ENCODE measurements at places on chromosomes 1 and 21. TPM values are rescaled to one million over a fixed set of nuclear protein-coding genes. Genes with fewer than 3 reads are reported as not detected.

The NEGR1 gene
- not detected for total RNA-seq

The TCEANC2 gene
- total RNA-seq = 12.0 TPM

The SFN gene
- 0.78 TPM for total RNA-seq

The AIRE gene
- total RNA-seq = not detected

The TBX19 gene
- total RNA-seq = 2.0 TPM

The DNASE2B gene
- not detected for total RNA-seq

The MAP1LC3C gene
- not detected for total RNA-seq

The CCDC27 gene
- not detected for total RNA-seq

The VHLL gene
- total RNA-seq = 0.56 TPM

DNA sequence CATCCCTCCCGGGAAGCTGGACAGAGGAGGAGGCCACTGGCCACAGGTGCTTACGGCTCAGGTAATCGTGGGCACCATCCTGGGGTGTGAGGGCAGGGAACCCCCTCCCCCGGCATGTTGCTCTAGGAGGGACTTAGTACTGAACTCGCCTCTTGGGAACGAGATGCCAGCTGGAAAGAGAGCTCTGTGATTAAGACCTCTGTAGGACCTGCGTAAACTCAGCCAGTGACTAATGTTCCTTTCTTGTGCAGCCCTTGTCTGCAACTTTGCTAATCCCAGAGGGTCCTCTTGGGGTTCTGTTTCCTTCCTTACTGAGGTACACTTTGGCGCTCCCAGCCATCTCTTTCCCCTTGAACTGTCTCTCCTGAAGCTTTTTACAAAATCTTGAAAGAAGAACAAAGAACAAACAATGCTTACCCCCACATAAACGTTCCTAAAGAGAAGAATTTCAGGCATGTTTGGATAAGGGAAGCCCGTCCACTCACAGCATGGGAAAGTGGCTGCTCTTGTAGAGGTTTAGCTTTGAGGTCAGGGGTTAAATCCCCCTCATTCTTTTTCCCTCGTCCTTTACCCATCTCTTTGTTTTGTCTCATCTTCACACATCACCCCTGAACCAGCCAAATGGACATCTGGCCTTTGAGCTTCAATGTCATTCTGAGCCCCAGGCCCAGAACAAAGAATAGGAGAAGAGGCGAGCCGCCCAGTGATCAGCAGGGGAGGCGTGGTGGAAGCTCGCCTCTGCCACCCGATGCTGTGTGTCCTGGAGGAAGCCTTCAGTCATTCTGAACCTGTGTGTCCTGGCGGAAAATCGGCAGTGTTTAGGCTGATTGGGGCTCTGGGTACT is 37.4 kb downstream of the CITED4 start:
- no peak for DNase-seq

DNA sequence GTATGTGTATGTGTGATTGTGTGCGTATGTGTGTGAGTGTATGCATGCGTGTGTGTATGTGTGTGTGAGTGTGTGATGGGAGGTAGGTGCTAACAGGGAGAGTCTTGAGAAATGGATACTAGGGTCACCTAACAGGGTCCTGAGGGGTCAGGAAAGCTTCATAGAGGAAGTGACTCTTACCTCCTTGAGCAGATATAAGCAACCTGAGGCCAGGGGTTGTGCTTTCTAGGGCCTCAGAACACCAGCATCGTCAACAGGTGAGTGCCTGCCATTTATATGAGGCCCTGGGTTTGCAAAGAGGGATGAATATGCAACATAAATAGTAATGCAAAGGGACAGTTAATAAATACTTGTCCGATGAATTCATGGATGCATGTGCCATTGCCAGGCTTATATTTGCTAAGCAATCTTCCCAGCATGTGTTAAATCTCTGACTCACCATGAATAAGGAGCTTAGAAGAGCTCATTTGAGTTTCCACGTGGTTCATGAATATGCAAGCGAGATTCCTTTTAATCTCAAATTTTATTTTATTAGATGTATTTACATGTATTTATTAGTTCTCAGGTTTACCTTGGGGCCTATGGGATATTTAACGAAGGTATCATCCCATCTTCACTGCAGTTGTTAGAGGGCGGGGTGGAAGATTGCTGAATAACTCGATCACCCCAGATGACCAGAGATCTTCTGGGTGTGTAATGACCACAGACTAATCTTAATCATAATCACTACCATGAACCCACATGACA is 438.3 kb downstream of the CAMTA1 start:
- no peak for DNase-seq

DNA sequence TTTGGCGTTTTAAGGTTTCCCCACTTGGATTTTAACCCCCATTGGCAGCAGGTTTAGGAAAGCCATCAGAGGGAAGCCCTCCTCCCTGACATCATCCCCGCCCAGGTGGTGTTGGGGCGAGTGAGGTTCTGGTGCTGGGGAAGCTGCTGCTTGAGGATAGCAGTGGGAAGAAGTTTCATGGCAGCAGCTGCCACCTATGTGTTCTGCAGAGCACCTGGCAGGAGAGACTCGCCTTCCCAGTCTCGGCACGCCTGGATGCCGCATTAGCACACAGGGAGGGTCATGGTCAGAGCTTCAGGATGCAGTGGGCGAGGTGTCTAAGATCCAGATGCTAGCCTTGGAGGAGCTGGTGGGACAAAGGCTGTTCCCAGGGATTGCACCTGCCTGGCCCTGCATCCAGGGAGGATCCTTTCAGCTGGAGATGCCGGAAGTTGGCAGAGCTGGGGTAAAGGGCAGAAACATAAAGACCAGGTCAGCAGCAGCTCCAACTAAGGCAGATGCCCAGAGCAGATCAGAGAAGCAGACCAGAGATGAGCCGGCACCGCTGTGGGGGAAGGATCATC is 33.9 kb downstream of the ABCG1 start:
- no peak for DNase-seq

DNA sequence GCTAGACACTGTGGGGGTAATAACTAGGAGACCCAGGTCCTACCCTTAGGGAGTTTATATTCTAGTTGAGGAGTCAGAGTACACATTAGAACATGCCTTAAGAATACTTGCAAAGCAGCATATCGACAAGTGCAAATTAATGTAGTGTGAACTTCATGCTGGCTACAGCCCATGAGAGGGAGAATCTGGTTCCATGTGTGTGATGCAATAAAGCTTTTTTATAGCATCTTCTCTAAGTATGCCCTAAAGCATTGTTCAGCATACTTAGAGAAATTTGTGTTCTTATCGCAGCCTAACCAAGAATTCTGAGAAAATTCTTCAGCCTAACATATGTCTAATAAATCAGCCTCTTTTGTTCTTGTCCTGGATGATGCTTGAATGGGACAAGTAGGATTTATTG is 95.5 kb downstream of the SDCCAG8 start:
- no peak for DNase-seq

DNA sequence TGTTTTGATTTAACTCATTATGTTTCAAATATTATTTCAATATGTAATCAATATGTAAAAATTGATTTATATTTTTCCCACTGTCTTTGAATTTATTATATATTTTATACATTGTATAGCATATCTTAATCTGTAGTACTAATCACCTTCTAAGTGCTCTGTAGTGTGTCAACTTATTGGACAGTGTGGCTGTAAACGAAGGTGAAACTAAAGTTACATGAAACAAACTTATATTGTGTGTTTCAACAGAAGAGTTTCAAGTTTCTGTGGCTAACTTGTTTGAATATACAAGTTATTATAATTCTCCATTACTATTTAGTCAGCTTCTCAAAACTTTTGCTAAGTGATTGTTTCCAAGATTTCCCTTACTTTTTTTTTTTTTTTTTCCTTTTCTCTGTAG is 175.8 kb downstream of the DHRS3 start:
- DNase-seq = no peak

DNA sequence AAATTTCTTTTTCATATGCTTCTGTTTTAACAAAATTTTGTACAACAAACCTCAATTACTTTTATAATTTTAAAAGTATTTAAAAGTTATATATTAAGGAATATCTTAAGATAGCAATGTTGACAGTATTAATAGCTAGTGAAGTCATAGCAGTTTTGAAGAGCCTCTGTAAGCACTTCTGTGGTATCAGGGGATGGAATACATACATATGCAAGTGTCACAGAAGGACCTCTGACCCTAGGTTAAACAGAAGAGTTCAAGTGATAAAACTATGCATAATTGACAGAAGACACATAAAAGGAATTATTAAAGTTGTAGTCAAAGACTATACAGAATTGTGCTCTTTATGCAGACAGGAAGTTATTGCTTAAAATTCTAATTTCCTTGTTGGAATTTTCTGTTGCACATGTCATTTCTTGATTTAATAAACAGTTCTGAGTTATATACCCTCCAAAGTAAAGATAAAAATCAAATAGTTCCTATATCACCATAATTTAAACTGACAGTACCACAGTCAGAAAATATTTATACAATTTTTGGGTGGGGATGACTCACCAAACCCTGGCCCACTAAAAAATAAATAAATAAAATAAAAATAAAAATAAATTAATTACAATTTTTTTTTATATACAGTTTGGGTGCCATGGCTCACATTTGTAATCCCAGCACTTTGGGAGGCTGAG is 27.1 kb downstream of the IPP start:
- DNase-seq = no peak

GRCh38 chr21:35275776-35276175 is 226.7 kb upstream of the RUNX1 start:
- no peak for DNase-seq

GRCh38 chr1:246213036-246213435 is 294.0 kb downstream of the SMYD3 start:
- no peak for DNase-seq

- no peak for DNase-seq
Measured at GRCh38 chr1:58431901-58432620, 114.5 kb downstream of the OMA1 start.

- DNase-seq = no peak
Measured at GRCh38 chr1:87763483-87763882, 434.8 kb downstream of the LMO4 start.

DNA sequence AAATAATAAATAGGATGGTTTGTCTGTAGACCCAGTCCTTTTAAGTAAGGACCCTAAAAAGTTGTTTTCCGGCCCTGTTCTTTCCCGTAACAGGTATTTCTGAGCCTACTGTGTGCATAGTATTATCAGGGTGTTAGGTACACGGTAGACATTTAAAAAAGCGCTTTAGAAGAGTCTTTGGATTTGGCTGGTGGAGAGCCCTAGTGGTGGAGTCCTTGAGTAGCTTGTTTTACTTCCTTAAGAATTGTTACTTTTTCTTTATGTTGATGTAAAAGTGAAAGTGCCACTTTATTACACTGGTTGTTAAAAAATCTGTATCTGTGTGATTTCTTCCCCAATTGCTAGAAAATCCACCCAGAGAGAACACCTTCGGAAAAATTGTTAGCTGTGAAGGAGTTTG is 36.8 kb downstream of the SMYD2 start:
- DNase-seq = no peak

- DNase-seq = no peak
Measured at GRCh38 chr1:107597290-107597689, 367.7 kb downstream of the VAV3 start.

DNA sequence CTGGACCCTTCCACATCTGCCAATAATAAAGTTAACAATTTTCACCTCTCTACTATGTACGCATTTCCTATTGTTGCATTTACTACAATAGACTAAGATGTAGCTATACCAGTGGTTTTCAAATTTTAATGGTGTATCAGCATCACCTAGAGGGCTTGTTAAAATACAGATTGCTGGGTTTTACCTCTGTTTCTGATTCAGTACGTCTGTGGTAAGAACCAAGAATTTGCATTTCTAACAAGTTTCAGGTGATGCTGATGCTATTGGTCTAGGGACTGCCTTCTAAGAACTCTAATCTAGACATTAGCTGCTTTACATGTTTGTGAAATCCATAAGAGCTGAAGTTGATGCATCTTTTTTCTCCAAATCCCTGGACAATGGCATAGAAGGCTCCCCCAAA is 59.7 kb downstream of the ERICH3 start:
- no peak for DNase-seq

DNA sequence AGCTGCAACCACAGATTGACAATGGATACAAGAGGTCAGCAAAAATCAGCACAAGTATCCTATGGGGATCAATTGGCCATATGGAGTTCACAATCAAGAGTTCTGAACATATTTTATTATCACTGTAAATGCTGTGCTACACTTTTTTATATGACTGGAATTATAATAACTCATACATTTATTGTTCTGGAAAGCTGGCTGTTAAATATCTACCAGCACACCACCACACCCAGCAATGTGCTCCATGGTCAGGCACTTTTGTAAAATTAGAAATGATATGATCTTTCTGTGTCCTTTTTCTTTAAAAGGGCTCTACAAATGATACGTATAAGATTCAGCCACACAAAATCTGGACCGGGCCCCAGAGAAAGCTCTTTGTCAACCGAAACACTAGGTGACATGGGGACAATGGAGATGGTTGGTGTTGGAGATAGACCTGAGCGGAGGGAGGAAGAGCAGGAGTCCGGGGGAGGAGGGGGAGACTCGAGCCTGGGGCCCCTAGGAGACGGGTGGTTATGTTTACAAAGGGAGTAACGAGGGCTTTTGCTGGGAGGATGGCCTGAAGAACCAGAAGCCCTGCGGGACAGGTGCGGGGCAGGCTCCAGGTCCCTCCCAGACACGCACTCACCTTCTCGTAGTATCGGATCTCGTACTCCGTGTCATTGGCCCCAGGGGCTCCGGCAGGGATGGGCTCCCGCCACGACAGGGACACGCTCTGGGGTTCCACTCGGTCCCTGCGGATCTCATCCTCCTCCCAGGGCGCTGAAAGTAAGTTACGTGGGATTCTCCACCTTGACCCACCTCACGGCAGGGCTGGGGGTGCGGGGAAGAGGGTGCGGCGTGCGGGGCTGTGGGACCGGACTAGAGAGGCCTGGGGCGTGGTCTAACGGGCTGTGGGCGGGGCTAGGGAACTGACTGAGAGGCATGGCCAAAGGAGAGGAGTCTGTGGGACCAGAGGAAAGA is 30.0 kb downstream of the EPHA10 start:
- no peak for DNase-seq

DNA sequence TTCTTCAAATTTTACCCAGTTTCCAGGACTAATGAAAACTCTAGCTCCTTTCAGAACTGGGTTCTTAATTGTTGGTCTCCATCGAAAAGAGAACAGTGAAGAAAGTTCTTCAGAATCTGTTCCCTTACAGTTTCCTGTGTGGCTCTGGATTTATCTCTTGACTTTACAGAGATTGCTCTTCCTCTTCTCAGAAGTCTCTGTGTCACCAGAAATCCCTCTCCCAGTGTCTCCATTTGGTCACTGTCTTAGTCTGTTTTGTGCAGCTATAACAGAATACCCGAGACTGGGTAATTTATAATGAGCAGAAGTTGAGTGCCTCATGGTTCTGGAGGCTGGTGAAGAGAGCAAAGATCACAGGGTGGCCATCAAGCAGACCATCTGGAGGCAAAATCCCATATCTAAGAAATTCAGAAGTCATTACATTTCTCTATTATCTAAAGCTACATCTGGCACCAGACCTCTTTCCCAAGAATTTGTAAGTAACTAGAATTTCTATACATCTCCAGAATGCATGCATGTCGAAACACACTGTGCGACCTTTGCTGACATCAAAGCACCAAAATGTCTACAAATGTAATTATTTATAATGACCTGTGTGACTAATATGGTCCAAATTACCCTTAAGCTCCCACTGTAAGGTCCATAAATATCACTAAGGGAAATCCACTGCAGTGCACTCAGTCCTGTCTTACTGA is 65.4 kb upstream of the KRTAP19-8 start:
- DNase-seq = no peak

Data from activated T-helper 1 cell treated with anti-CD3 and anti-CD28 coated beads, Interleukin-12 subunit alpha, Interleukin-12 subunit beta, Interleukin-2, Interleukin-4 antibody, amounts not matched to agents 30 ng/mL and 10 ng/mL and 1 ng/mL, durations not matched to agents 14 hours and 24 hours and 36 hours (primary cell).